ENCODE measurements at places on chromosomes 1 and 21.

- no peak for DNase-seq
Observed at GRCh38 chr1:219128957-219129356, 44.7 kb upstream of the LYPLAL1 start.

GRCh38 chr1:74199504-74199903 lies 1.5 kb downstream of the FPGT start:
- DNase-seq: no peak

GRCh38 chr1:3290915-3291314 lies 163.6 kb upstream of the ARHGEF16 start:
- DNase-seq: no peak

DNA sequence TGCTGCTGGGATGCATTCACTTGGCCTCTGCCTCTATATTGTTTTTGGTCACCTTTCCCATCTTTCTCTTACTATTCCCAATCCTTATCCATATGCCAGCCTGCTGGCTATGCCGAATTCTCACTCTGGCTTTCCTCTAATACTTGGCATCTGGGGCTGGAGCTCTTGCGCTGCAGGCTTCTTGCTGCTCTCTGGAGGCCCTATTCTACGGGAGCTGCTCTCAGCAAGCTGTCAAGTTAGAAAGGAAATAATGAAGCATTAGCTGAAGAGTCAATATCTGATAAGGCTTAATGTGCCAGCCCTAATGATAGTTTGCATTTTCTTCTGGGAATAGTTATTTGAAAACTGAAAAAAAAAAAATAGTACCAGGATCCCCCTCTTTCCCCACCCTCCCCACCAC lies 125.3 kb upstream of the CYYR1 start:
- DNase-seq: no peak

- no peak for DNase-seq
Observed at GRCh38 chr1:169941982-169942830, 48.5 kb upstream of the SCYL3 start.

- DNase-seq: no peak
Observed at GRCh38 chr1:99252630-99253029, 11.7 kb upstream of the PLPPR4 start.

GRCh38 chr1:89129911-89130310 lies 4.0 kb upstream of the GBP2 start:
- no peak for DNase-seq

DNA sequence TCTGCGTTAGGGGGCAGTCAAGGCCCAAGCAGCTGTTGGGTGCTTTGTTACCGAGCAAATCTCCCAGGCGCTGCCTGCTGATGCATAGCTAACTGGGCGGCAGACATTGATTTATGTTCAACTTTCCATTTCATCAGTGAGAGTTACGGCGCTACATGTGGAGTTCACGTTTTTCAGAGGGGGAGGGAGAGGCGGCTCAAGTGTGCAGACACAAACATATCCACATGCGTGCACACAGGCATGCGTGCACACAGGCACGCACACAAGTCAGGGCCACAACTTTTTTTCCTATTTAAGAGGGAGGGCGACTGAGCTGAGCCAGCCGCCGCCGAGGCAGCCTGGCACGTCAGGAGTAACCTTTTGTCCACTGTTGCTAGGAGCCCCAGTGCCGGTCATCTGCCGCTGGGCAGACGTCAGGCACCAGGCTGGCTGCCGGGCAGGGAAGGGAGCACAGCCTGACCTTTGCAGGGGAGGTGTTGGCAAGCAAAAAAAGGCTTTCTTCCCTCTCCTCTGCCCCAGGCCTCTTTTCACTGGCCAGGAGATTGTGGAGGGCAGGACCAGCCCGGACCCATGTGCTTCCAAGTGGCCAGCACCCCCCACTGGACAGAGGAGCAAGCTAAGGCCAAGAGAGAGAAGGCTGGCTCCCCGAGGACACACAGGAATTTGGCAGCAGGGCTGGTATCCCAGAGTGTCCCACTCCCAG lies 73.3 kb downstream of the MRPL37 start:
- no peak for DNase-seq

DNA sequence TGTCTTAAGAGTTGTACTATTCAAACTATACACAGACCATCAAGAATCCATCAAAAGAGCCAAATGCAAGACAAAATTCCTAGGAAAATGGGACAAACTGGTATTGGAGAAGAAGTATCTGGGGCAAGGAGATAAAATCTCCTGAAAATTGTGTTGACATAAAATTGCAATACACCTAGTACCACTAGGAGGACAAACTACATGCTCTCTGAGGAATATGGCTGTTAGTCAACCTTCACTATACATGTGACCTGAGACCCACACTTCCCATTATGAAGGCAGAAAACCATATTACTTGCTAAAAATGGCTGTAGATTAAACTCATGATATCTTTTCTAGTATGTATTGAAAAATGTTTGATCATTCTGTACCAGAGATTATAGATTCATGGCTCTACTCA lies 30.0 kb downstream of the IRF2BP2 start:
- DNase-seq: no peak

GRCh38 chr1:110872366-110872744 lies 593 bp upstream of the CD53 start:
- no peak for DNase-seq

- DNase-seq: no peak
Observed at GRCh38 chr1:231106347-231106746, 55.5 kb upstream of the TRIM67 start.

DNA sequence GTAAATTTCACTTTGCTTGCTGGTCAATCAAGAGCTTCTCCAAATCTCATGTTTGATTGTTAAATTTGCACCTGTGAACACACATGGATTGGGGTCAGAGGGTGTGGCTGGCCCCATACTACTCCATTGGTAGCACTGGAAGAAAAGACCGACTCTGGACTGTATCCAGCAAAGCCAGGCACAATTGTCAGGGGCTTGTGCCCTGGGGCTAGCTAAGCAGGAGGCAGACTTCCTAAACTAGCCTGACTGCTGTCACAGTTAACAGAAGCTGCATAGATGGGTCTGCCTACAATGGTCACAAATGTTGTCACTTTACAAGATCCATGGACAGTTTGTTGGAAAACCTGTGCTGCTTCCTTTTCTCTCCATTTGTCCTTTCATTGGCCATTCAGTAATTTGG lies 421.0 kb downstream of the DSCAM start:
- DNase-seq: no peak

DNA sequence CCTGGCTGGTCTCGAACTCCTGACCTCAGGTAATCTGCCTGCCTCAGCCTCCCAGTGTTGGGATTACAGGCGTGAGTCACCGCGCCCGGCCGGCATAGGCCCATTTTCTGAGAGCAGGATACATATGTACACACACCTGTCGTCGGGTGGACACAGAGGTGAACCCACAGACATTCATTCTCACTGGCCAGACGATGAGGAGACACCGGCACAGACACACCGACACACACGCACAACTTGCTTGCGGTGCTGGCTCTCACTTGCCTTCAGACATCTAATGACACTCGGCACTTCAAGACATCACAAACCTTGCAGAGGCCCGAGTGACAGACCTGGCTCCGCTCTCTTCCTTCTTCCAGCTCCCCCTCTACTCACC lies 579 bp downstream of the PTCH2 start:
- DNase-seq: peak; percentile 52

- DNase-seq: no peak
Observed at GRCh38 chr1:114079596-114080190, 74.0 kb downstream of the SYT6 start.

DNA sequence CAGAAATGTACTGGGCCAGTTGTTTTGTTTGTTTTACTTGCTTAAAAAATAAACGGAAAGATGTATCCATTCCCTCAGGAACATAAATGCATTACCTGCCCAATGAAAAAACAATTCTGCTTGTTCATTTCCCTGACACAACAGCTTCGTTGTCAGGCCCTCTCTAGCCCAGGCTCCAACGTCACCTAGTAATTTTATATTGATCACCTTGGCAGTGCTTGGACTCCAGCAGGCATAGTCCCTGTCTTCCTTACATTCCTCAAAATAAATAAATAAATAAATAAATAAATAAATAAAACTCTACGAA lies 1.2 kb downstream of the CEP170 start:
- DNase-seq: no peak

DNA sequence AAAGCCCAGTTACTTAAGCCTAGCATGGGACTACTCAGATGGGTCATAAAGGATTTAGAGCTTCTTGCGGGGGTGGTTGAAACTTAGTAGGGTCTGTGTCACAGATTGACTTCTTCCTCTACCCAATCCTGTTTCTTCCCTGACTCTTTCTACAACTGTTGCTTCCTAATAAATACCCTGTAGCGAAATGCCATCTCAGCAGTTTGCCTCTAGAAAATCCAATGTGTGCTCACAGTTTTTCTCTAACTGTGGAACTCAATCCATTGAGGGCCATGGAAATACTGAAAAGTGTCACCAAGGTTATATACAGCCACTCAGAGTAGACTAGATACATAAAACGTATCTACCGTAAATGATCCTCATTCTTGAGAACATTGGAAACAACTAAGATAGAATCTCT lies 217.7 kb downstream of the COL24A1 start:
- DNase-seq: no peak

GRCh38 chr21:28489162-28489561 lies 503.5 kb downstream of the LTN1 start:
- DNase-seq: no peak

DNA sequence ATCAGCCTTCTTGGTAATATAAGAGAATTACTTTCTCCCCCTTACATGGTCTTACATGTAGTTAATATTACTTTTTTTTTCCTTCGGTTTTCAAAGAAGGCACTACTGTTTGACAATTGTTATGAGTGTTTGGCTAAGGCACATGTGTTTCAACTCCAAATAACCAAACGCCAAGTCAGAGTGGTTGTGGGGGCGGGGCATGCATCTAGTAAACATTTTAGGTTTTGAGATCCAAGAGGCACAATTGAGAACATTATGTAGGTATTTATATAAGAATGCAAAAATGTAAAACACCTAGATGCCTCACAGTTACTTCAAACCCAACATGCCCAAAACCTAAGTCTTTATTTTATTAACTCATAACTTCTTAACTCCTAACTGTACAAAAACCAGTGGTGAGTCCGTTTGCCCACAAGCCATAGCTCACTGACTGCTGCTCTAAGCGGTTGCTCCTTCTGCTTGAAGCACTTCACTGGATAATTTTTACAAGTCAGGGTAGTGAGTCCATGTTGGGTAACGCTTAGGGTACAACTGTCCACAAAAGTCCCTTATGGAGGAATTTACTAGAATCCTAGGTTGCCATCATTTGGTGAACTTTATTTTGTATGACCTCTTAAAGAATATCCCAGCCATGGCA lies 189.9 kb downstream of the HUNK start:
- no peak for DNase-seq

DNA sequence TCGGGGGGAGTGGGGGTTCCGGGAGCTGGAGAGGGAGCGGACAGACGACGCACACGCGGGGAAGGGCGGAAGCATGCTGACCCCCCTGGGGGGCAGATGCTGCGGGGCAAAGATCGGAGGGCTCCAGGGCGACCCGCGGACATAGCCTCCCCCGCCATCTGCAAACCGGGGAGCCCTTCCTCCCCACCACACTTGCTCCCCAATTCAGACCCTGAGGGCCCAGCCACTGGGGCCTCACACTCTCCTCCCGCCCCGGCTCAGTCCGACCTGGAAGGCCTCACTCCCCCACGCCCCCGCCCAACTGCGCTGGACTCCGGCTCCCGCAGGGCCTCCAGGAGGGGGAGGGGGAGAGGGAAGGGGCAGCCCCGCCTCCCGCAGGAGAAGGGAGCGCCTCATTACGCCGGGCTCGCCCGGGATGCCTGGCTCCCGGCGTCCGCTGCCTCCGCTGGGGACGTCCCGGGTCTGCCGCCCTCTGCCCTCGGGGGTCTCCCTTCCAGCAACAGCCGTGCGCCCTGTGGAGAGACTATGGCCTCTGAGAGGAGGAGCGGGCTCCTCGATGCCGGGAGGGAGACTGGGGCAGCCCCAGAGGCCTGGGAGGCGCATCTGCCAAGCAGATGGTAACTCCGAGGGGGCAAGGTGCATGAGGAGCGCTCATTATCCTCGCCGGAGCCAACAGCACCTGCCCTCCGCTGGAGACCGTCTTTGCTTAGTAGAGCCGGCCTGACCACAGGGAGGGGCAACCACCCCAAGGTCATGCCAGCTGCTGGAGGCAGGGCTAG lies 636 bp upstream of the CAMK2N1 start:
- peak; percentile 78 for DNase-seq

- no peak for DNase-seq
Observed at GRCh38 chr1:102032534-102032933, 35.8 kb upstream of the OLFM3 start.

- DNase-seq: no peak
Observed at GRCh38 chr1:234185438-234185837, 187.8 kb upstream of the COA6 start.

DNA sequence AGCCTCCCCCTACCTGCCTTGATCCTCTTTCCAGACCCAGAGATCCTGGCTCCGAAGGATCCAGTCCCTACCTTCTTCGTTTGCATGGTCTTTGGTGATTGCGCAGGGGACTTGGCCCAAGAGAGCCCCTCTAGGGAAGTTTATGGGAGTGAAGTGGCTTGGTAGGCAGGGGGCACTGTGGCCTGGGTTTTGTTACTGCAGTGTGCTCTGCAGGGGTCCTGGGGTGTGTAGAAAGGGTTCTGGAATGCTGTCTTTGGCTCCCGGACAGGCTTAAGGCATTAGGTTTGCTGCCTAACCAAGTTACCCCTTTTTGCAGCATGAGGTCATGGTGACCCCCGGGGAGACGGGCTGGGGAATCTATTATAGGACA lies 3.8 kb downstream of the ATP8B2 start:
- no peak for DNase-seq

- DNase-seq: peak; percentile 69
Observed at GRCh38 chr1:228141226-228142044, 1.4 kb downstream of the GUK1 start.

- DNase-seq: no peak
Observed at GRCh38 chr1:161069241-161069640, 450 bp downstream of the ARHGAP30 start.

- DNase-seq: no peak
Observed at GRCh38 chr1:48823168-48823567, 46.5 kb upstream of the BEND5 start.

DNA sequence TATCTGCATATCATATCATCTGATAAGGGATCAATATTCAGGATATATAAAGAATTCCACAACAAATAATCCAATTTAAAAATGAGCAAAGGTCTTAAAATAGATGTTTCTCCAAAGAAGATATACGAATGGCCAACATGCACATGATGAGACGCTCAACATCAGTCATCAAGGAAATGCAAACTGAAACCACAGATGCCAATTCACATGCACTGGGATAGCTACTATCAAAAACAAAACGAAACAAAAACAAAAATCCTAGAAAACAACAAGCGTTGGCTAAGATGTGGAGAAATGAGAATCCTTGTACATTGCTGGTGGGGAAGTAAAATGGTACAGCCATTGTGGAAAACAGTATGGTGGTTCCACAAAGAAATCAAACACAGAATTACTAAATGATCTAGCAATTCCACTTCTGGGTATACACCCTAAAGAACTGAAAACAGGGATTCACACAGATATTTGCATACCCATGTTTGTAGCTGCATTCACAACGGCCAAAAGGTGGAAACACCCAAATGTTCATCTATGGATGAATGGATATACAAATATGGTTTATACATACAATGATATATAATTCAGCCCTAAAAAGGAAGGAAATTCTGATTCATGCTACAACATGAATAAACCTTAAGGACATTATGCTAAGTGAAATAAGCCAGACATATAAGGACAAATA lies 79.4 kb downstream of the PCSK9 start:
- DNase-seq: no peak

- DNase-seq: peak; percentile 71
Observed at GRCh38 chr1:207873055-207873890, 37.7 kb downstream of the CD34 start.

All from upper lobe of right lung (tissue), 1 donor.